ENCODE measurements at places on chromosomes 7 and 10.

DNA sequence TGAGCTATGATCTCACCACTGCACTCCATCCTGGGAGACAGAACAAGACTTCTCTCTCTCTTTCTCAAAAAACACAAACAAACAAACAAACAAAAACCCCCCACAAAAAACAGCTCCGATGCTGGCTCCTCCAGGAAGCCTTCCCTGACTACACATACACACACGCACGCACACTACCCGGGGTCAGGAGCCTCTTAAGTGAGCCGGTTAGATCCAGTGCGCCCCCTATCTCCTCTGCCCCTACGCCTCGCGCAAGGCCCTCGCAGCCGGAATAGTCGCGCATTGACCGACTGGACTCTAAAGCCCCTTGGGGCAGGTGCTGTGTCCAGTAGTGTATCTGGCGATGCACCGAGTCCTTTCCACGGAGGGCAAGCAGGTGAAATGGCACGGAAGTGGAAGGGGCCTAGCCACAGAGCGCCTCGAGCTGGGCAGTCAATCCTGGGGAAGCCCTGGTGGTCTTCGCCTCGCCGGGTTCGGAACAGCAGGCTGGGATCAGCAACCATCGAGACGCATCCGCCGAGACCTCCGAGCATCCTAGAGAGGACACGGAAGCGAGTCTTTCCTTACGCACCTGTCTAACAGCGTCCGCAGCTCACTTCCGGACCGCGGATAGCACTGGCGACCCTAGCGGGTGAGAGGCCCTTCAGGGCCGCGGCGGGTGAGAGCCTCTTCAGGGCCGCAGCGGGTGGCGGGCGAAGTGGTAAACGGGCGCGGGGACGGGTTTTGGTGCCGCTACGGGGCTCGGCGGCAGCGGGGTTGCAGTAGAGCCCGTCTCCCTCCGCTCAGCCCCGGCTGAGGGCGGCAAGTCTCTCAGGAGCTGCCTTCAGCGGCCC is at the start of gene ZSCAN25:
Gene ZSCAN25, plus strand, starts transcription at position 588 of the 833 bp plus-strand sequence. CDS start 2,661 bp downstream, outside the sequence.
- peak; percentile 90 for DNase-seq

GRCh38 chr10:71159892-71160291 is 52.5 kb upstream of the UNC5B start:
- no peak for DNase-seq

GRCh38 chr7:49244543-49244942 is 320.2 kb downstream of the CDC14C start:
- DNase-seq = no peak

- no peak for DNase-seq
Measured at GRCh38 chr7:19537942-19538401, 170.9 kb downstream of the POLR1F start.

- no peak for DNase-seq
Measured at GRCh38 chr10:23441251-23441650, 2.4 kb downstream of the OTUD1 start.
